ENCODE measurements at places on chromosomes 7 and 10. TPM values are rescaled to one million over a fixed set of nuclear protein-coding genes. Genes with fewer than 3 reads are reported as not detected.

The PBLD gene
- 6.7 TPM for total RNA-seq

The IL6 gene
- total RNA-seq = 40.0 TPM

The CYP26C1 gene
- total RNA-seq = under 0.01 TPM

The CDK14 gene
- total RNA-seq = 33.9 TPM

The GALNT17 gene
- total RNA-seq = not detected

The DNMBP gene
- total RNA-seq = 11.8 TPM

The CYP3A7 gene
- total RNA-seq = 0.14 TPM

The AGR2 gene
- total RNA-seq = not detected

The ERV3-1 gene
- 6.9 TPM for total RNA-seq
